ENCODE measurements at places on chromosomes 3 and 15. TPM values are rescaled to one million over a fixed set of nuclear protein-coding genes. Genes with fewer than 3 reads are reported as not detected.
A peak's percentile ranks its signal among the peaks of the same experiment; 100 is the strongest.

The CHRNA5 gene
- 0.64 TPM for total RNA-seq

The ITPKA gene
- total RNA-seq: 1.6 TPM

The ANKUB1 gene
- not detected for total RNA-seq

- DNase-seq: no peak
Measured at GRCh38 chr3:113275258-113275556, 63.9 kb downstream of the BOC start.

DNA sequence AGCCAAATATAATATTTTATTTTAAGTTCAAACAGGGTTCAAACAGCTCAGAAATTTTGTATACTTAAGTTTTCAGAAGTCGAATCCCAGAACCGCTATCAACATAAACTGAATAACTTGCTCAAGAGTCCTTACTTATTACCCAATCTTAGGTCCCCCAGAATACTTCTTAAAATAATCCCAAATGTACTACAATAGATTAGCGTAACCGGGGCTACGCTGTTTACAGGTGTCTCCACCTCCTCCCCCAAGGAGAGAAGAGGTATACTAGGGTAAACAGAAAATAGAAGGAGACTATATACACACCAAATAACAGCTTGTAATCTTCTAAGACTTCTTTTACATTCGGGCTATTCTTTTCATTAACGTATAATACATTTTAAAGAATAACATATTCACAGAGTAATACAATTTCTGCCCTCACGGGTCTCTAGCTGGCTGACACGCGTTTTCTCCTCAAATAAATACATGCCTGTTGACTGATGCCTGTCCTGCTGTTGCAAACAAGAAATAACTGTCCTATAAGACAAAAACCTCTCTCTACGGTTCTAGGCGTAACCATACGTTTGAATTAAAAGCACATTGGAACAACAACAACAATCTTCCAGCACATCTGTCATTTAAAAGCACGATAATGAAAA lies 1.3 kb downstream of the DENND4A start:
- DNase-seq: peak; percentile 51
